ENCODE measurements at places on chromosomes 4 and X.
A peak's percentile ranks its signal among the peaks of the same experiment; 100 is the strongest.

GRCh38 chrX:108306086-108306485, 132.1 kb downstream of the COL4A6 start:
- no peak for DNase-seq

DNA sequence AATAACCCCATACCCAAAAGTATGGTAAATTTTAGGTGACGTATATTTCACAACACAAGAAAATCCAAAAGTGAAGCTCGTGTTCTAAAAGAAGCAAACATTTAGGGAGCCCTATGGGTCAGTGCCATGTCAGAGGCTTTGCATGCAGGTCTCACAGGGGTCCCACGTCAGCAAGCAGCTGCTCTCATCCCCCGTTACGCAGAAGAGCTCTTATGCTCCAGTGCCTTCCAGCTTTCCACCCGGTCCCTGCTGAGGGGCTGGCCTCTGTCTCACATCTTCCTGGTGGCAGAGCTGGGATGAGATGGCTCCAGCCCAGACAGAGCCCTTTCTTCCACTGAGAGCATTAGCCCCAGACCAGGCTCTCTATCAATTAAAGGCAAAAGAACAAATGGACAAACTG, 82.0 kb downstream of the IRF2 start:
- no peak for DNase-seq

DNA sequence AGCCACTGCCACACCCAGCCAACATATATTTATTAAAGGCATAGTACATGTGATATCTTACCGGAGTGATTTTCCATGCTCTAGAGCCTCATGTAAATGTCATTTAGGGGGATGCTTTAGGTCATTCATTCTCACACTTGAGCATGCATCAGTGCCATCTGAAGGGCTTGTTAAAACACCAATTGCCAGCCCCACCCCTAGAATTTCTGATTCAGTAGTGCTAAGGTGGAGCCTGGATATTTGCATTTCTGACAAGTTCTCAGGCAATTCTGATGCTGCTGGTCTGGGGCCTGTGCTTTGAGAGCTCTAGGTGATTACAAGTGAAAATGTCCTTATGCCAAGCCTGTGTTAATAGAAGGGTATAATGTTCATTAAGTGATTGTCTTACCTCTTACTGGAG, 107.7 kb downstream of the PHEX start:
- no peak for DNase-seq

GRCh38 chrX:150487369-150488094, 80.9 kb upstream of the MTM1 start:
- no peak for DNase-seq

- DNase-seq: no peak
These were observed 35.9 kb upstream of the HPSE start for GRCh38 chr4:83370640-83370906.

DNA sequence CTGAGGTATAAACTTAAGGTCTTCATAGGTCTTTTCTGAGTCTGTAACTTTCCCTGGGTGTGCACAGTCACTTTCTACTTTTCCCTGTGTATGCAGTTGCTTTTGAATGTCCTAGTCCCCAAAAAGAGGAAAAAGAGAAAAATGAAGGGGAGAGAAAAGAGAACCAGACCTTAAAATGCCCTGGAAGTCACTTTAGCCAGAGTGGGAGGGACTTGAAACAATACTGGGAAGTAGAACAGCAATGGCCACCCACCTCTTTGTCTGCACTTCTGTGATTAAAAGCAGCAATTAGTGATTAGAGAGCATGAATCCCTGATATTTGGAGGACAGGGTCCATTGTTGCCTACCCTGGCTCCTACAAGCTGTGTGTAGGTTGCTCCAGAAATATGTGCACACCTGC, 36.1 kb downstream of the ZCCHC13 start:
- no peak for DNase-seq

DNA sequence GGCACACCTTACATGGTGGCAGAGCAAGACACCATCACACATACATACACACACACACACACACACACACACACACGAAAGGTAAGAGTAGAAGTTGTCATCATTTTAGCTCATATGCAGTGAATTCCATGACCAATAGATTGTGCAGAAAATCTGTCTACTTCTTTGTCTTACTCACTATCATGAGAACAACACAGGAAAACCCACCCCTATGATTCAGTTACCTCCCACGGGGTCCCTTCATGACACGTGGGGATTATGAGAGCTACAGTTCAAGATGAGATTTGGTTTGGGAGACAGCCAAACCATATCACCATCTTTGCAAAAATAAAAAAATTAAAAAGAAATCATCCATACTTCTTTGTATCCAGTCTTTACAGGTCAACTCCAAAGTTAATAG, 221.1 kb downstream of the BMPR1B start:
- no peak for DNase-seq

- no peak for DNase-seq
These were observed 142.0 kb downstream of the AFF1 start for GRCh38 chr4:87076690-87077358.

DNA sequence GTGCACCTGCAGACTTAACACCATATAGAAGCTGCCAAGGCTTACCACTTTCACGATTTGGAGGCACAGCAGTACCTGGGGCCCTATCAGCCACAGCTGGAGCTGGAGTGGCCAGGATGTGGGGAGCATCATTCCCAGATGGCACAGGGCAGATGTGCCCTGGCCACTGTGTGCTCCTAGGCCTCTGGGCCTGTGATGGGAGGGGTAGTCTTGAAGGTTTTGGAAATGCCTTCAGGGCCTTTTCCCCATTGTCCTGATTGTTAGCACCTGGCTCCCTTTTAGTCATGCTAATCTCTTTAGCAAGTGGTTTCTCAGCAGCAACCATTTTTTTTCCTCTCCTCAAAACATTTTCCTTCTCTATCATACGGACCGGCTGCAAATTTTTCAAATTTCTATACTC, 490.2 kb downstream of the RAB28 start:
- no peak for DNase-seq

DNA sequence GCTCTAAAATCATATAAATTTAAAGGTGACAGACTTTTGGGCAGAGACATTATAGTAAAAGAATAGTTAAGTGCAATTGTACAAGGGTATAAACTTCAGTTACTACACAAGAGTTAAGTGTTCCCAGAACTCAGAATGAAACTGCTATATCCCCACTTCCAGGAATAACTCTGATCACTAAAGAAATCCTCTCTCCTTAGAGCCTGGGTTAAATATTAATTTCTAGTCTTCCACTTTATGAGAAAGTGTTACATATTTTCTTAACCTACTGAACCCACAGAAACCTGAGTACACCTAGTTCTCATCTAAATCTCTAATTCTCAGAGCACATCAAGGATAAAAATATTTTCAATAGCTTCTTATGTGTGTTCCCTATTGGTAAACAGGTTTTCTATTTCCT, 99.1 kb upstream of the USP38 start:
- DNase-seq: no peak

DNA sequence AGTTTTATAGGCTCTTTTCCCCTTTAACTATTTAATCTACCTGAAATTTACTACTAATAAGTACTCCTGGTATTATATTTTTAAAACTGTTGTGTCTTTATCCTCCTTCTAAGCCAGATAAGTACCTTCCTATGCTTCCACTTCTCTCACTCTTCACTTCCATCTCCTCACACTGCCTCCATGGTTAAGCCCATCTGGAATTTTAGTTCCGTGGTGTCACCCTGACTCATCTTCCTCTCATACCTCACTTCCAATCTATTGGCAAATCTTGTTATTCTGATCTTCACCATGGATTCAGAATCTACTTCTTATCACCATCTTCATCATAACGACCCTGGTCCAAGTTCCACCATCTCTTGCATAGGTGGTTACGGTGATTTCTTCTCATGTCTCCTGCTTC, 32.7 kb upstream of the DAPP1 start:
- no peak for DNase-seq

DNA sequence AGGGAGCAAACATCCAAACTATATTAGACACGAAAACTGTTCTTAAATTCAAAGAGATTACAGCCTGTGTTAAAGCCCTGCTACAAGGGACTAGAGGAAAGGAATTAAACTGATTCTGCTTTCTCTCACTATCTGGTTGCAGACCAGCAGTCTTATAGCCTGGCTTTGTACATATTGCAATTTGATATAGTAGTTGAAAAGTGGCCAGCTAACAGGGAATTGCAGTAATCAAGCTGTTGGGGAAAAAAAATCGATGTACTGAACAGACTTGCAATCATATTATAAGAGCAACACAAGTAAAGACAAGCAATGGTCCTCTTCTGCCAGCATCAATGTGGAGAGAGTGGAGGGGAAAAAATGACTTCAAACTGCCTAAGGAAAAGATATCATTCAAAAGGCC, 364.4 kb upstream of the EPHA5 start:
- no peak for DNase-seq

GRCh38 chrX:7047951-7048350, 99.6 kb upstream of the STS start:
- no peak for DNase-seq

- DNase-seq: no peak
These were observed 54.7 kb downstream of the FAM193A start for GRCh38 chr4:2591189-2591588.

GRCh38 chrX:25206778-25207177, 191.0 kb upstream of the ARX start:
- DNase-seq: no peak

DNA sequence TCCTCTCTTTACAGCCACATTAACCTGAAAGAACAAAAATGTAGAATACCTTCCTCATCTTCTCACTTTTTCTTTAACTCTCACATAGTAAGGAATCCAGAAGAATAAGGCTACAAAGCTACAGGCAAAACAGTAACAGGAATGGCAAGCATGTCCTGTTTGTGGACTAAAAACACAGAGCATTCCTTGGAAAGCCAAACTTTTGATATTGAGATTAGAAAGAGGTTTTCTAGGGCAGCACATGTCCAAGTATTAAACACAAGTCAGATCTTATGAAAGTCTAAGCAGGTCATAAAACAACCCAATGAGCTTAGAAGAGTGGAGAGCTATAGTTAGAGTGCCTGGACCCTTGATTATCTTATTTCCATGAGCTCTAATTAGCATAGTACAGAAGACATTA, 58.2 kb upstream of the FAM9C start:
- DNase-seq: no peak

GRCh38 chr4:112282860-112283667, 2.6 kb downstream of the TIFA start:
- DNase-seq: no peak

DNA sequence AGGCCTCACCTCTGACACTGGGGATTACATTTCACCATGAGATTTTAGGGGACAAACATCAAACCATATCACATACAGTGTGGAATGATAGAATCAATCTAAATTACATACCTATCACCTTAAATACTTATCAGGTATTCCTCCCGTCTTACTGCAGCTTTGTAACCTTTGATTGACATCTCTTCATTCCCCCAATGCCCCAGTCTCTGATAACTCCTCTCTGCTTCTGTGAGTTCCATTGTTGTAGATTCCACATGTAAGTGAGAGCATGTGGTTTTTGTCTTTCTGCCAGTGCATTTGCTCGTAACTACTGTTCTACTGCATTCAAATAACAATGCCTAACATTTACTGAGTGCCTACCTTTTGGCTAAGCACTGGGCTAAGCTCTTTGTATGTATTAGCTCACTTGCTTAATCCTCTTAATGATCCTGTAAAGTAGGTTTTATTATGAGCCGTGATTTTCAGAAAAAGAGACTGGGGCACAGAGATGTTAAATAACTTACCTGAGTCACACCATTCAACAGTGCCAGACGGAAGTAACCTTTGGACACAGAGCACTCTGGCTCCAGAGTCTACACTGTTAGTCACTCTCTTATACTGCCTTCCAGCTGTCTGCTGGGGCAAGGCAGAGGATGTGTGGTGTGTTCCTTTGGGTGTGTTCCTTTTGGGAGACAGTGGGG, 63.7 kb upstream of the ESX1 start:
- no peak for DNase-seq

DNA sequence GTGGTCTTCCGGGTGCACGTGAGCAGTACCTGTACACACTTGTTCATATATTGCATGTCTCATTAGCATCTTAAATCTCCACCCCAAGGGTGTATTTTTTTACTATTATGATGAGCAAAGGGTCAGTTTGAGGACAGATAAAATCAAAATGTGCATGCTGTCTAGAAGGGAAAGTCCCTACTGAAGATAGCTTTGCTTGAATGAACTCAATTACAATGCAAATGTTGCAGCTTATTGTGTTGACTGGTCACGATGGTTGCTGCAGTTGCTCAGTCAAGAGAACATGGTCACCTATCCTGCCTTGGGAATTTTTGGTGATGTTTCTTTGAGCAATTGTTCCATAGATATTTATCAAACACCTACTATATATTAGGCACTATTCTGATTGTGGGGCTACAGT, 103.8 kb upstream of the MID1IP1 start:
- DNase-seq: no peak

DNA sequence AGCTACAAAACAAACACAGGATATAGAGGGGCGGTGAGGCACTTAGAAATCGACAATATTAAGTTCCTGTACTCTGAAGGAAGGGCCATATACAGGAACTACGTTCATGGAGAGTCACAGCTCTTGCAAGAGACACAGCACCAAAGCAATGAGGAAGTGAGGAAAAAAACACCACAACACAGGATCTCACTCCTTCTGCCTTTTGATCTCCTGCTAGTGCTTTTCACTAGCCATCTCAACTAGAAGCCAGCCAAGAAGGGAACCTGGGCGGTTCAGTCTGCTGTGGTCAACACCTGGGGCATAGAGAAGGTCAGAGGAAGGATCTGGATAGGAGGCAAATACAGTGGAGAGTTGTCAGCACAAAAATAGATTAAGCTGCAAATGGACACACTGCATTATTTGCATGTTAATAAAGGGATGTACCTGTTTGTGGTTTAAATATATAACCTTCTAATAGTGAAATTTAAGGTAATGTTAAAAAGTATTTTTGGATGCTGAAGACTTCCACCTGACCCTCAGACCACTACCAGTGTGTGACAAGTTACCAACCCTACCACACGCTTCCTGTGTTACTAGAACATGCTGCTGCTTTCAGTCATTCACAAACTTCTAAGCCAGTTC, 104.6 kb downstream of the DTHD1 start:
- peak; percentile 11 for DNase-seq

- DNase-seq: no peak
These were observed 400.8 kb upstream of the SLIT2 start for GRCh38 chr4:19850909-19851308.

- peak; percentile 18 for DNase-seq
These were observed 107.5 kb upstream of the RPL34 start for GRCh38 chr4:108512615-108513505.

GRCh38 chrX:153380691-153381090, 20.5 kb downstream of the PNMA6E start:
- no peak for DNase-seq

- DNase-seq: no peak
These were observed 288.6 kb upstream of the LDB2 start for GRCh38 chr4:17187003-17187402.

- DNase-seq: no peak
These were observed 7.3 kb downstream of the CCDC22 start for GRCh38 chrX:49242545-49243066.
